ENCODE measurements at places on chromosomes 13 and 19.

DNA sequence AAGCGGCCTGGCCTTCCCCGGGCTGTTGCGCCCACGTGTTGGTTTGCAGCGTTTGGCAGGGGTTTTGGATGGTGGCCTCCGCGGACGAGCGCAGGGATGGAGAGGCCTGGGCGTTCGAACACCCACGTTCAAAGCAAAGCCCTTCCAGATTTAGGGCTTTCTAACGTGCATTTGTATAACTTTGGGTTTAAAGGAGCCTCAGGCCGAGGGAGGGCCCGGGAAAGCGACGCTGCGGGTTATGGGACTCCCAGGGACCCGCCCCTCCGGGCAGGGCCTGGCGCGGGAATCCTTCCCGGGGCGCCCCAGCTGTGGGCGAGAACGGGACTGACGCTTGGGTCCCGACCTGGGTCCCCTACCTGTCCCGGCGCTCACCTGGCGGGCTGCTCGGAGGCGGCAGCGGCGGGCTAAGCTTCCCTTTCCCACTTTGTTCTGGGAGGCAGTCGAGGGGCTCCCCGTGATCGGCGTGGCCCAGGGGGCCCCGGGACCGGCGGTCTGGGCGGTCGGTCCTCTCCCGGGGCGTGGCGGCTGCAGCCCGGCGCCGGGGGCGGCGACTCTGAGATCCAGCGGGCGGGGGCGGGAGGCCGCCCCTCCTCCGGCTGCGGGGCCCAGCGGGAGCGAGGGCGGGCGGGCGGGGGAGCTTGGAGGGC, at the start of gene FBXO17:
Gene FBXO17 (minus strand): TSS at position 529 of the 647 bp plus-strand sequence. CDS start 25,423 bp downstream, outside the sequence.
- DNase-seq = peak; percentile 62

DNA sequence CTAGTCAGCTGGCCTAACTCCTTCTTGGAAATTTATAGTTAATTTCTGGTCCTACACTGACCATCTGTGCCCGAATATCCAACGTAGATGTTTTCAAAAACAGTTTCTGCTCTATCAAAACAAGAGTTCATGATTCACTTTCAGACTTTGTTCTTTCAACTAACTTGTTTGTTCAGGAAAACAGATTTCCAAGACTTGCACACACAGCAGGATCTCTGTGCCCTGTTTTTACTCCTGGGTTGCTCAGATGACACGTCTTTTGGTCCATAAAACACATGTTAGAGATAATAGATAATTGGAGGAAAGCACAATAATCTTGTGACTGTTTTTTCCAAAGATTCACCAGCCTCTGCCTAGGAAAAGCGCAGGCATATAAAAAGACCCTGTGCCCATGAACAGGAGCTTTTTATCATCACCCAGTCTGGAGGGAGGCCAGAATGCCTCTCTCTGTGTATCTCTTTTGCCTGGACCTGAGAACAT, 218.0 kb downstream of the IRS2 start:
- DNase-seq = no peak

GRCh38 chr13:91046715-91047327, 300.7 kb upstream of the MIR17HG start:
- DNase-seq = no peak

DNA sequence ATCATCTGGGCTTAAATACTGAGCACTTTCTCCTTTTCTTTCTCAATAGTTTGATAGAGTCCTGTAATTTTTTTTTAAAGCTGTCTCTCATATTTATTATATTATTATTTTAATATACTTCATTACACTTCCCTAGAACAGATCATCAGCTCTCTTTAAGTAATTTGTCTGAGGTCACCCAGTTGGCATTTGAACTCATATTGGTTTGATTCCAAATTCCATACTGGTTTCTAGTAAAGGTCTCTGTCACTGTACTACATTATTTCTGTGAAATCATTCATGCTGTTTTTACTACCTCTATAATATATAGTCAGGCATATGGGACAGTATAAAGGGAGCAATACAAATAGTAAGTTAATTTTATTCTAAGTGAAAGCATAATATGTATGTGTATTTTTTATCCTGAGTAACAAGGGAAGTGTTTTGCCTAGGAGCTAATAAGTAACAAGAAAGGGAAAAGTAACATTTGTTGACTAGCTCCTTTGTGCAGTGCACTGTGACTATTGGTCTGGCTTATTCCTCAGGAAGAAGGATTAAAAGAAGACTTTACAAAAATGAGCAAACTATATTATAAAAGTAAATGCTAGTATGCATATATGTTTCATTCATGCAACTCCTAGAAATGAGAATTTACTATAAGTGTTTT, 14.3 kb downstream of the LPAR6 start:
- peak; percentile 65 for DNase-seq

DNA sequence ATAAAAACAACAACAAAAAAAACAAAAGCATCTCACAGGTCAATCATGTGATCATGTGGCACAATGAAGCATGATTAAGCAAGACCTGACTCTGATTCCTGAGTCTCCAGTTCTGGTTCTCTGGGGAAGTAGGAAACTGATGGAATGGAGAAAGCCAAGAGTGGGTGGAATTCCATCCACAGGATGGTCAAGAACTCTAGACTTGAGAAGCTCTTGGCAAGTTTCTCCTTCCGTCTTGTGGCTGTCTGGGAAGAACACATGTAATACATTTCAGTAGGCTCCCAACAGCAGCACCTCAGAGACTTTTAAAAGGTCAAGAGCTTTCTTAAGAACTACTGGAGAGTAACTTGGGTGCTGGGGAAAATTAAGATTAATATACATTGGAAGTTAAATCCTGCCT, 78.6 kb upstream of the TSHZ3 start:
- no peak for DNase-seq

DNA sequence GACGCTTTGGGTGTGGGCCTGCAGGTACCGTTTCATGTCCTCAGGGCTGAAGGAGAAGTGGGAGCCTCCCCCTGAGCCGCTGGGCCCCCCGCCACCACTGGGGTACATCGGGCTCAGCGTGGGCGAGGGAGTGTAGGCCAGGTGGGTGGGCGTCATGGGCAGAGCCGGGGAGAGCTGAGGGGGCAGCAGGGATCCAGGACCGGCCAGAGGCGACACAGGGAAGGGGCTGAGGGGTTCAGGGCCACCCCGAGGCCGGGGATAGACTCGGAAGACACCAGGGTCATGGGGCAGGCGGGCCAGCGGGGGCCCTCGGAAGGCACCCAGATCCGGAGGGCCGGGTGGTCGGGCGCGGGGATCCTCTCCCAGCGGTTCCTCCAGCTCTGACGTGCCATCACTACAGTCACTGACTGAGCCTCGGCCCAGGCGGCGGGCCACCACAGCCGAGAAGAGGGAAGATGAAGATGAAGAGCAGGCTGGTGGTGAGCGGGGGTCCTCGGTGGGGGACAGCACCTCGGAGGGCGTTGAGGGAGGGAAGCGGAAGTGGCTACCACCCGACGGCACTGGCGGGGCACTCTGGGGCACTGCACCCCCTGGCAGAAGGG, 5.7 kb downstream of the ERF start:
- DNase-seq = no peak

DNA sequence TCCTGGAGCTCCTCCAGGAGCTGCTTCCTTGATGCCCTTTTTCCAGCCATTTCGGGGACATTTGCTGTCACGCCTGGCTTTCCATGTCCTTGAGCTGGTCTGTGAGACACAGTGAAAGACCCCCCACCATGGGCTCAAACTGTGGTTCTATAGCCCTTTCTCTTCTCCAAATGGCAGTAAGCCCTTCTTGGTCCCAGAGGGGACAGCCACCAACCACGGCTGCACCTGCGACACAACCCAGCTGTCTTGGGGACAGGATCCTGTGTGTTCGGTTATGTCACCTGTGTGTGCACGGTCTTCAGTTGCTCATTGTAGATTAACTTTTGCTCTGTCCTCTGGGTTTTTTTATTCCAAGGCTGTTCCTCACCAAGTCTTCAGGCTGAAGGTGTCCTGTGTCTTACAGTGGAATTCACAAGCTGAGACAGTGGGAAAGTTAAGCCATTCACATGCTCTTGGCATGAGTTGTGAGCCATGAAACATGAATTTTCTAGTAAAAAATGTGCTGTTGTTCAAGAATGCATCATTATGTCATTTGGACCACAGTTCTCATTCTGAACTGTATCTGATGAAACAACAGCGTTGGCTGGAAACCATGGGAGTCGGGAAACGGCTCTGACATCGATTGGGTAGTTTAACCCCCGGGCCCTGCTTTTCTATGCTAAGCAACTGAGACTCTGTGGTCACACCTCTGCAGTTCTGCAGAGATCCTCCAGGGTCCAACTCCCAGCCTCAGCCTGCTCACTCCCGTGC, 129.5 kb upstream of the MCF2L start:
- no peak for DNase-seq

GRCh38 chr13:50244355-50244712, 229.1 kb downstream of the KCNRG start:
- DNase-seq = no peak

DNA sequence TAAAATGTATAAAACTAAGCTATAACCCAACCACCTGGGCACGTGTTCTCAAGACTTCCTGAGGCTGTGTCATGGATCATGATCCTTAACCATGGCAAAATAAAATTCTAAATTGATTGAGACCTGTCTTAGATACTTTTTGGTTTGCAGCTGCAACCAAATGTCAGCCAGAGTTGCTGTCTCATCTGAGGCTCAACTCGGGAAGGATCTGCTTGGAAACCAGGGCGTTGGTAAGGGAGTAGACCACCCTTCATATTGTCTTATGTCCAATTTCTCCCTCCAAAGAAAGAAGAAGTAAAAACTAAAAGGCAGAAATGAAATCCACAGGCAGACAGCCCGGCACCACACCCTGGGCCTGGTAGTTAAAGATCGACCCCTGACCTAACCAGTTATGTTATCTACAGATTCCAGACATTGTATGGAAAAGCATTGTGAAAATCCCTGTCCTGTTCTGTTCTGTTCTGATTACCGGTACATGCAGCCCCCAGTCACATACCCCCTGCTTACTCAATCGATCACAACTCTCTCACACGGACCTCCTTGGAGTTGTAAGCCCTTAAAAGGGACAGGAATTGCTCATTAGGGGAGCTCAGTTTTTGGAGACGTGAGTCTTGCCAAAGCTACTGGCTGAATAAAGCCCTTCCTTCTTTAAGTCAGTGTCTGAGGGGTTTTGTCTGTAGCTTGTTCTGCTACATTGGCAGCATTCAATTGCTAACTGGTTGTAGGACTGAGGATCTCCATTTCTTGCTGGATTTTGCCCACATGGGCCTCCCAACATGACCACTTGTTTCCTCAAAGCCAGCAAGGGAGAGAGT, 22.9 kb upstream of the IGSF23 start:
- DNase-seq = no peak

DNA sequence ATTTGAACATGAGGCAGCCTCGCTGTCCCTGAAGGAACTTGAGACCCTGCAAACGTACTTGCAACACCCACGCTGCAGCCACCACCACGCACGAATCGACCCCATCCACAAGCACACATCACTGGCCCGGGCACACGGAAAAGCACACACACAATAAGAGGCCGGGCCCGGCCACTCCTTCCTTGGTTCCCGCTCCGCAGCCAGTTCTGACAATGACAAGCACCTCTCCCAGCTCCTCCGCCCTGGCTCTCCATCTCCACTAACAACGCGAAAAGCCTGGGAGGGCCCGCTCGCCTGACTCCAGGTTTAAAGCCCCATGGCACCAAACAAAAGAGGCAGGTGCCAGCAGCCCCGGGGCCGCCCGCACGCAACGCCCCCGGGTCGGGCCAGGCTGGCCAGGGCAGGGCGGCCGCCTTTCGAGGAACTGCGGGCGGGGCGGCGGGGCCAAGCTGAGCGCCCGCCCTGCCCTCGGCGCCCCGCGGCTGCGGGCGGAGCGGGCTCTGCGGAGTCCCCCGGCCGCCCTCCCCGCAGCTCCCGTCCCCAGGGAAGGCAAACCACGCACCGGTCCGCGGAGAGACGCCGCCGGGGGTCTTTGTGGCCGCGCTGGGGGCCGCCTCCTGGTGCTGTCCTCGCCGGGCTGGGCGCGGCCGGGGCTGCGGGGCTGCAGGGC, 495 bp downstream of the DCLK1 start:
- peak; percentile 29 for DNase-seq

GRCh38 chr13:46675016-46675415, 121.9 kb downstream of the ESD start:
- no peak for DNase-seq

- DNase-seq = peak; percentile 30
Measured at GRCh38 chr13:50130123-50130946, 115.1 kb downstream of the KCNRG start.

DNA sequence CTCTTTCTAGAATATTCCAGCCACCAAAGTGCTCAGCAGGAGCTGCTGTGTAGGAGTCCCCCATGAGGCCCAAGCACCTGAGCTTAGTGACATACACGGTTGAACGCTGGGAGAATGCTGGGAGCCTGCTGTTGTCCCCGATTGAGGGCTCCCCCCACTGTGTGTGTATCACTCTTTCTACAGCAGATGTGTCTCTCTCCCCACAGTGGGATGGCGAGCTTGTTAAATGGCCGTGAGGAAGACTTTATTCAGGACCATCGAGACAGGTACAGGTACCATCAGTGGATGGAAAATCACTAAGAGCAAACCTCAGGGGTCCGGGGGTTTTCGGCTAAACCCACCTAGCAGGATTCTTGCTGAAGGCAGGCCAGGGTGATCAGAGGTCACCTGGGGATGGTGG, 22.7 kb downstream of the EPN1 start:
- DNase-seq = no peak

- DNase-seq = peak; percentile 30
Measured at GRCh38 chr13:83449668-83450395, 432.4 kb downstream of the SLITRK1 start.

- peak; percentile 70 for DNase-seq
Measured at GRCh38 chr19:18322318-18322758, 538 bp downstream of the LSM4 start.

GRCh38 chr13:78129359-78129758, 210.7 kb upstream of the EDNRB start:
- no peak for DNase-seq

DNA sequence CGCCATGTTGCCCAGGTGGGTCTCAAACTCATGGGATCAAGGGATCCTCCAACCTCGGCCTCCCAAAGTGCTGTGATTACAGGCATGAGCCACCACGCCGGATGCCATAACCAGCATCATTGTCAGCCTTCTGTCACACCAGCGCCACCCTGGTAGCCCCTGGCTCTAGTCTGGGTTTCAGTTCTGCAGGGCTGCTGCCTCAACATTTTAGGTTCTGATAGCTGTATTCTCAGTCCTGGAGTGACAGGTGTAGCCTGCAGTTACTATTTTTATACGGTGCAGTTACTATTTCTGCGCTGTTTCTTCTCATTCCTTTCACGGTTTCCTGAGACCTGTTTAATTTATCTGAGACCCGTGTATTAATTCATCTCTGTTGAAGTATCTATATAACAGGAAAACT, 57.1 kb downstream of the TRPM4 start:
- no peak for DNase-seq

- no peak for DNase-seq
Measured at GRCh38 chr19:498977-499623, 2.8 kb downstream of the MADCAM1 start.

GRCh38 chr19:50658441-50659317, 9.4 kb downstream of the C19orf81 start:
- peak; percentile 58 for DNase-seq

- no peak for DNase-seq
Measured at GRCh38 chr13:84802073-84802472, 919.8 kb upstream of the SLITRK1 start.

Data from kidney tubule cell (primary cell).